Right atrium auricular region (tissue), 2 donors: ENCODE measurements at places on chromosomes 4 and X. TPM values are rescaled to one million over a fixed set of nuclear protein-coding genes. Genes with fewer than 3 reads are reported as not detected.

Gene FAM9B
- total RNA-seq = not detected

Gene PHOX2B
- total RNA-seq = not detected

Gene UGT8
- total RNA-seq = not detected

Gene IL2
- not detected for total RNA-seq

Gene DGKK
- not detected for total RNA-seq

Gene MAGEB18
- total RNA-seq = not detected

Gene HSD17B10
- total RNA-seq = 102 TPM
